Lung (tissue), 17 donors: ENCODE measurements at places on chromosomes 4 and X. TPM values are rescaled to one million over a fixed set of nuclear protein-coding genes. Genes with fewer than 3 reads are reported as not detected.

Gene GPRASP2
- total RNA-seq = 23.9 TPM

Gene CITED1
- total RNA-seq = 1.8 TPM

Gene CORIN
- total RNA-seq = 9.1 TPM

Gene FGF5
- 0.18 TPM for total RNA-seq

Gene LEF1
- 4.2 TPM for total RNA-seq

Gene EXOC1
- total RNA-seq = 63.6 TPM

Gene PABPC1L2A
- total RNA-seq = not detected

Gene MAP7D2
- total RNA-seq = 0.64 TPM

Gene MBTPS2
- 21.7 TPM for total RNA-seq

Gene PRRG1
- 15.0 TPM for total RNA-seq

Gene DMRTC1
- total RNA-seq = not detected

Gene GYG2
- 4.6 TPM for total RNA-seq

Gene CT47B1
- not detected for total RNA-seq

Gene PDGFC
- 56.0 TPM for total RNA-seq

Gene BMX
- 4.0 TPM for total RNA-seq

Gene MAOA
- total RNA-seq = 187 TPM

Gene CRMP1
- 2.1 TPM for total RNA-seq

Gene TMEM144
- 17.3 TPM for total RNA-seq

Gene UGT2B10
- not detected for total RNA-seq

Gene P2RY8
- total RNA-seq = 8.3 TPM

Gene SSX3
- not detected for total RNA-seq

Gene CFAP99
- total RNA-seq = 12.1 TPM

Gene POU3F4
- not detected for total RNA-seq

Gene MAGEA4
- total RNA-seq = not detected

Gene GAB3
- total RNA-seq = 12.8 TPM

Gene CYTL1
- total RNA-seq = 0.40 TPM

Gene GNPDA2
- total RNA-seq = 28.9 TPM

Gene GPR50
- not detected for total RNA-seq

Gene H2BW2
- not detected for total RNA-seq

Gene TRAM1L1
- 4.8 TPM for total RNA-seq

Gene HMX1
- not detected for total RNA-seq

Gene SPANXA2
- not detected for total RNA-seq

Gene MAGEB1
- not detected for total RNA-seq

Gene CPE
- total RNA-seq = 135 TPM

Gene FAM133A
- not detected for total RNA-seq

Gene ARMCX2
- 29.0 TPM for total RNA-seq

Gene BMP3
- total RNA-seq = 7.7 TPM

Gene TLR1
- total RNA-seq = 24.1 TPM

Gene FGB
- total RNA-seq = 1.8 TPM

Gene TMEM47
- 16.7 TPM for total RNA-seq
